ENCODE measurements at places on chromosomes 4 and X.
A peak's percentile ranks its signal among the peaks of the same experiment; 100 is the strongest.

DNA sequence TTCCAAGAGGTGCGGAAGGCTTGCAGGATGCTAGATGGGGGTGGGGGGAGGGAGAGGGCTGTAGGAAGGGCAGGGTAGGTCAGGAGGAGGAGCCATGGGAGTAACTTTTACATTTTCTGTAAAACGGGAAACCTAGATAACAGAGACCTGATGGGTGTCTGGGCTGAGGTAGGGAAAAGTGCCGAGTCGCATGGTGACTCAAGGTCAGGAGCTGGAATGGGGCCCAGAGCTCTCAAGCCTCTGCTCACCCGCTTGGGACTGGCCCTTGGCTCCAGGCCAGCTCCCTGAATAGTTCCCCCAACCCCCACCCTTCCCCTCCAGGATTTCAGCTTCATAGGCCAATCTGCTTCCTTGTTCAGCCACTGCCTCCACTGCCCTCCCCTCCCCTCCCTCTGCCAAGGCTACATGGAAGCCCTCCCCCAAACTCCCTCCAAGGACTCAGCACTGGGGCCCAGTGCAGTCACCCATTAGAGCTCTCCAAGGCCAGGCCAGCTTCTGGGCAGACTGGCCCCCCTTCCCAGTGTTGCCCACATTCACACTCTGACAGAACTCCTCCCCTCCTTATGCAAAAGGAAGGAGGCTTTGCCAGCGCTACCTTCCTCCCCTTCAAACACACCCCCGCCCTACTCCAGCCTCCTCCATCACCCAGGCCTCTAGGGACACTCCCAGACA, 43.6 kb downstream of the TSC22D3 start:
- H3K27me3 ChIP-seq: no peaks in the 10 kb centered on the region
- DNase-seq: no peak
- no peaks in the 10 kb centered on the region for H3K36me3 ChIP-seq
- no peak overlapping the region for H3K4me3 ChIP-seq
- peaks cover 51% of the 10 kb centered on the region for H3K4me1 ChIP-seq
- peak overlapping the region; percentile 65 for H3K27ac ChIP-seq

GRCh38 chr4:160611181-160611580, 1508.3 kb downstream of the RAPGEF2 start:
- no peaks in the 10 kb centered on the region for H3K27me3 ChIP-seq
- H3K27ac ChIP-seq: no peak overlapping the region
- no peaks in the 10 kb centered on the region for H3K36me3 ChIP-seq
- no peak for DNase-seq
- H3K4me3 ChIP-seq: no peak overlapping the region

DNA sequence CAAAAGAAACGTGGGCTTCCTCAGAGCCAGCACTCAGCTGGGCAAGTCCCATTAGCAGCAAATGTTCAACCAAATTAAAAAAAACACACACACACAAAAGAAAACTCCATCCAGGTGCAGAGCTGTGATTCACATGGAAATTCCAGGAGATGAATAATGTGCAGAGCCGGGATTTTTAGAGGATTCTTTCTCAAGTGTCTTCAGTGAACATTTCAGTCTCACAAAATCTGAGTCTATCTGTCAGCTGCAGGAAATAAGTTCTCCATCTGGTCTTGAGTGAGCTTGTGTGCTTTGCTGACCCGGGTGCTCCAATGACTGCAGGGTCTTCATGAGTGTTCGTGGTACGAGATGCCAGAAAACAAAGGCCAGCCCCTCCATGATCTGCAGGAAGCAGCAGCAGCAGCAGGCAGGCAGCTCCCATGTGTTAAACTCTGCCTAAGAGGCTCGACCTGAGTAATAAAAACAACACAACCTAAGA, 44.3 kb downstream of the RASGEF1B start:
- DNase-seq: no peak
- H3K4me3 ChIP-seq: no peak overlapping the region
- H3K4me1 ChIP-seq: no peaks in the 10 kb centered on the region
- peaks cover 4% of the 10 kb centered on the region for H3K36me3 ChIP-seq
- no peaks in the 10 kb centered on the region for H3K27me3 ChIP-seq

DNA sequence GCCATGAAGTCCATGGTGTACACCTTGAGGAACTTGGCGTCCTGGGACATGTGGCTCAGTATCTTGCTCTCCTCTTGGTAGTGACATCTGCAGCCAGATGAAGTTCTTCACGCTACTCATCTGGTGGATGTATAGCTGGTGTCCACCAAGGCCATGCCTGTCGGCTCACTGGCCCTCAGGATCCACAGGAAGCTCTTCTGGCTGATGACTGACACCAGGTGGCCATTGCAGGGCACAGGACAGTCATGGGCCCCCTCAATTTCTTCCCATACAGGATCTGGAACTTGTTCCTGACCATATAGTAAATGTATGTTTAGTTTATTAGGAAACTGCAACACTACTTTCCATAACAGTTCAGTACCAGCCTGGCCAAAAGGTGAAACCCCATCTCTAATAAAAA, 10.3 kb upstream of the CLCN5 start:
- no peaks in the 10 kb centered on the region for H3K27me3 ChIP-seq
- no peak overlapping the region for H3K27ac ChIP-seq
- no peaks in the 10 kb centered on the region for H3K36me3 ChIP-seq
- no peak overlapping the region for H3K4me3 ChIP-seq

DNA sequence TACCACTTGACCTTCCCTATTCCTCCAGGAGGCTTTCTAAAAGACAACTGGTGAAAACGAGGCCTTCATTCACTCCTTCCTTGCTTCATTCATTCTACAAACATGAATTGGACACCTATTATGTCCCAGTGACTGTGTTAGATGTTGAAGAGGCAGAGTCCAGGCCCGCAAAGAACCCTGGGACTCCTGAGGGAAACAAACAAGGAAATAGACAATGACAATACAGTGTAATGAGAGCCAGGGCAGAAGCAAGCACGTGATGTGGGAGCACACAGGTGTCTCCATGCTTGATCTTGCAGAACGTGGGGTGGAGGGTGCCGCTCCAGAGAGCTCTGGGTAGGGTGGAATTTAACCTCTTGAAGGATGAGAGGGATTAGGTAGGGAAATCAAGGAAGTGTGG, 137.6 kb upstream of the KLF3 start:
- H3K4me3 ChIP-seq: no peak overlapping the region
- H3K27ac ChIP-seq: no peak overlapping the region
- H3K4me1 ChIP-seq: peaks cover 5% of the 10 kb centered on the region
- H3K27me3 ChIP-seq: no peaks in the 10 kb centered on the region
- H3K36me3 ChIP-seq: no peaks in the 10 kb centered on the region
- DNase-seq: no peak

- no peaks in the 10 kb centered on the region for H3K27me3 ChIP-seq
- H3K27ac ChIP-seq: no peak overlapping the region
- H3K4me3 ChIP-seq: no peak overlapping the region
- H3K4me1 ChIP-seq: no peaks in the 10 kb centered on the region
- DNase-seq: no peak
- H3K36me3 ChIP-seq: no peaks in the 10 kb centered on the region
Observed at GRCh38 chrX:135393051-135393450, 28.7 kb upstream of the SMIM10L2A start.

DNA sequence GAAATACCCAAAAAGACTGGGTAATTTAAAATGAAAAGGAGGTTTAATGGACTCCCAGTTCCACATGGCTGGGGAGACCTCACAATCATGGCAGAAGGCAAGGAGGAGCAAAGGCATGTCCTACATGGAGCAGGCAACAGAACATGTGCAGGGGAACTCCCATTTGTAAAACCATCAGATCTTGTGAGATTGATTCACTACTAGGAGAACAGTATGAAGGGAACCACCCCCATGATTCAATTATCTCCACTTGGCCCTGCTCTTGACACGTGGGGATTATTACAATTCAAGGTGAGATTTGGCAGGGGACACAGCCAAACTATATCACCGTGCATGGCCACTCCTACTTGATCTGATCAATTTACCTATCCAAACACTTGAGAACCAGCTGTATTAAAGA, 131.5 kb upstream of the LDB2 start:
- H3K27me3 ChIP-seq: no peaks in the 10 kb centered on the region
- no peaks in the 10 kb centered on the region for H3K36me3 ChIP-seq
- no peak for DNase-seq
- H3K4me3 ChIP-seq: no peak overlapping the region
- H3K27ac ChIP-seq: no peak overlapping the region

- no peaks in the 10 kb centered on the region for H3K27me3 ChIP-seq
- H3K27ac ChIP-seq: no peak overlapping the region
- no peak for DNase-seq
- H3K4me3 ChIP-seq: no peak overlapping the region
Observed at GRCh38 chr4:166091912-166092510, 219.0 kb downstream of the TLL1 start.

GRCh38 chrX:27675493-27675892, 85.3 kb downstream of the DCAF8L2 start:
- H3K27me3 ChIP-seq: no peaks in the 10 kb centered on the region
- no peak overlapping the region for H3K4me3 ChIP-seq
- no peaks in the 10 kb centered on the region for H3K4me1 ChIP-seq
- no peak for DNase-seq
- H3K36me3 ChIP-seq: no peaks in the 10 kb centered on the region

GRCh38 chr4:135694066-135694465, 1492.5 kb upstream of the PABPC4L start:
- no peaks in the 10 kb centered on the region for H3K27me3 ChIP-seq
- no peaks in the 10 kb centered on the region for H3K36me3 ChIP-seq
- H3K4me1 ChIP-seq: no peaks in the 10 kb centered on the region
- H3K4me3 ChIP-seq: no peak overlapping the region

- no peak for DNase-seq
- no peak overlapping the region for H3K4me3 ChIP-seq
- no peaks in the 10 kb centered on the region for H3K27me3 ChIP-seq
- H3K4me1 ChIP-seq: no peaks in the 10 kb centered on the region
- H3K36me3 ChIP-seq: no peaks in the 10 kb centered on the region
Observed at GRCh38 chr4:15077969-15078368, 75.7 kb downstream of the CPEB2 start.

- no peaks in the 10 kb centered on the region for H3K4me1 ChIP-seq
- no peak for DNase-seq
- H3K36me3 ChIP-seq: no peaks in the 10 kb centered on the region
Observed at GRCh38 chrX:18761750-18762149, 54.3 kb downstream of the PPEF1 start.

DNA sequence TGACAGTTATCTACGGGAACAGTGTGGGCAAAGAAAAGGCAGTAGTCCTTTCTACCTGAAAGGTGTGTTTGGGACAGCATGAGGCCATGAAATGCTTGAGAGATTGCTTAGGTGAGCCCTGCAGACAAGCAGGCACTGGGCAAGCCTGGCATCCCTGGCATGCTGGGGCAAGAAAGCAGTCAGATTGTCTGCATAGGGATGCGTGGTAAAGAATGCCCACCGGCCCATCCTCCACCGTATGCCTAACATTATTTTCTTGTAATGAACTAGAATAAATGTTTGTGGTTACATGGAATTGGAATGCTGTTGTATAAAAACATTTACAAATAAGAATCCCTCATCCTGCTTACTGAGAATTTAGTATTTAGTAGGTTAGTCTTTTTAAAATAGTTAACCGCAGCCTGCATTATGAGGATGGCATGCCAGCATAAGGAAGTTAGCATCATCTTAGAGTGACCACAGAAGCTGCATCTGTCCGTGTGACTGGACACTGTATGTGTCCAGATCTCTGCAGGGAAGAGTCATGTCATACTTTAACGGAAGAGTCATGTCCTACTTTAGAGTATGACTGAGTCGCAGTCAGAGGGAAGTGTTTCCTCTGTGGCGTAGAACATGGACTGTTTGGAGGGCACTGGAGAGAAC, 18.9 kb downstream of the ZBTB49 start:
- H3K36me3 ChIP-seq: no peaks in the 10 kb centered on the region
- no peak overlapping the region for H3K27ac ChIP-seq
- H3K27me3 ChIP-seq: no peaks in the 10 kb centered on the region
- no peaks in the 10 kb centered on the region for H3K4me1 ChIP-seq
- no peak for DNase-seq
- no peak overlapping the region for H3K4me3 ChIP-seq

- H3K4me1 ChIP-seq: no peaks in the 10 kb centered on the region
- no peaks in the 10 kb centered on the region for H3K27me3 ChIP-seq
- no peak overlapping the region for H3K27ac ChIP-seq
- no peak for DNase-seq
- no peaks in the 10 kb centered on the region for H3K36me3 ChIP-seq
Observed at GRCh38 chrX:98481636-98482035, 1597.9 kb downstream of the RPA4 start.

DNA sequence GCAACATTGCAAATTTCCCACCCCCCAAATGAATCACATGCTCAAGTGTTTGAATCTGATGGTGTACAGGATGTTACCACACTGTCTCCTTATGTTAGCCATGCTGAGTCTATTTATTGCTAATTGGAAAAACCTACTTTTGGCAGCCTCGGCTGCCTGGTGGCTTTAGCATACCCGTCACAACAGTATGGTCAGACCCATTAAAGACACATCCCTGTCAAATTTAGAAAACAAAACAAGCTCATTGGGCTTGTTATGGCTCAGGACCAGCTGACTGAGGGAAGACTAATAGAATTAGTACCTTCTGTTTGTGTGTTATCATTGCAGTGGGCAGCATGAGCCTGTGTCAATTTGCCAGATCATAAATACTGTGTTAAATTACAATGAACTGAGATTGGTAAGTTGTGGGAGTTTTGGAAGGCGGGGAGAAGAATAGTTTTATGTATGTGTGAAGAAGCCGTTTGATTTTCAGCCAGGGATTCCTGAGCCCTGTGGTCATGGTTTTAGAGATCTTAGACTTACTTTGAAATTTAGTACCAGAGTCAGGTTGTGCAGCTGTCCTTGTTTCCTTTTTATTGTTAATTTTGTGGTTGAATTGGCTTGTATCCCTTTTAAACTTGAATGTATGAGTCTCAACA, 66.8 kb downstream of the POLA1 start:
- H3K4me3 ChIP-seq: no peak overlapping the region
- H3K4me1 ChIP-seq: no peaks in the 10 kb centered on the region
- H3K36me3 ChIP-seq: no peaks in the 10 kb centered on the region
- no peaks in the 10 kb centered on the region for H3K27me3 ChIP-seq
- no peak for DNase-seq
- H3K27ac ChIP-seq: no peak overlapping the region

DNA sequence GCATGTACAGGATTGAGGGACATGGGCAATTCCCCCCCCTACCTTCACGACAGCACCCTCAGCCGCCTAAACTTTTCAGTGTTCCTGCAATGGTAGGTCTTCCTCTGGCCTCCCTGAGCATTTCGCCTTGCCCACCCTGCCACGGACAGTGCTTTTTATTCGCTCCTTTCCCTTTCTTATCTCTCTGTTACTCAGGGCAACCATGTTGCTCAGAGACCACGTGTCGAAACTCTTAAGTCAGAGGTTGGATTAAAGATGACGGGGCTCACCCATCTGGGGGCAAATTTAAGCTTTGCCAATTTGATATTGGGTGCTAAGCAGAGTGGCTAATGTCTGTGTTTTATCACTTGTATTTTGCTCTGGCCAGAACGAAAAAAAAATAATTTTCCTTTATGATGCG, 20.4 kb downstream of the TENM3 start:
- H3K27me3 ChIP-seq: no peaks in the 10 kb centered on the region
- H3K4me1 ChIP-seq: no peaks in the 10 kb centered on the region

- no peaks in the 10 kb centered on the region for H3K4me1 ChIP-seq
- no peak overlapping the region for H3K27ac ChIP-seq
- H3K4me3 ChIP-seq: no peak overlapping the region
- no peaks in the 10 kb centered on the region for H3K36me3 ChIP-seq
- DNase-seq: no peak
- no peaks in the 10 kb centered on the region for H3K27me3 ChIP-seq
Observed at GRCh38 chrX:110143454-110144210, 140.7 kb downstream of the TMEM164 start.

- H3K27me3 ChIP-seq: no peaks in the 10 kb centered on the region
- H3K4me1 ChIP-seq: no peaks in the 10 kb centered on the region
- no peaks in the 10 kb centered on the region for H3K36me3 ChIP-seq
- no peak for DNase-seq
- H3K4me3 ChIP-seq: no peak overlapping the region
- H3K27ac ChIP-seq: no peak overlapping the region
Observed at GRCh38 chr4:23084559-23085248, 392.0 kb downstream of the GBA3 start.
